ENCODE measurements at places on chromosomes 5 and 9.

DNA sequence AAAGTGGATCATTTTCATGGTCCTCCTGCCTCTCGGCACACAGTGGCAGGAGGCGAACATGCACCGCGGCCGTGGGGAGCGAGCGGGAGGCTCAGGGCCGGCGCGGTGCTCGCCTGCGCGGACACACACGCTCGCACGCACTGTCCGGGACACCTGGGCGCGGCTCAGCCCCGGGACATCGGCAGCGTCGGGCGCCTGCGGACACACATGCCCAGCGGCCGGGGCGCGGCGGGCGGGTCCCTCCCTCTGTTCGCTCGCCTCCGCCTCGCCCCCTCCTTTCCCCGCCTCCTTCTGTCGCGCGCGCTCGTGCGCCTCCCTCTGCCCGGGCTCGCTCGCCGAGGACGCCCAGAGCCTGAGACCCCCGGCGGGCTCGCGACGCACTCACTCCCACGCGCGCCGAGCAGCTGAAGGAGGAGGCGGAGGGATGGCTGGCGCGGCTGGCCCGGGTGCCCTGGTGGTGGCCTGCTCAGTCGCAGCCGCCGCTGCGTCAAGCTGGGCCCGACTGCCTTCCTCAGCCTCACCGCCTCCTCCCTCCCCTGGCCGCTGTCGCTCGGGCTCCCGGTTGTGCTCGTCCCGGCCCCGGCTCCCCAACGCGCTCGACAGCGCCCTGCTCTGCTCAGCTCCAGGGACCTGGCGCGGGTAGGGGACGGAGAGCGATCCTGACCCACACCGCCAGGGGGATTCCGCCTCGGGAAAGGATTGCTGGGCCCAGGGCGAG is at the start of gene FRMD3:
Gene FRMD3, minus strand, starts transcription at position 230 of the 718 bp plus-strand sequence. Its CDS starts 170 bp downstream, at position 60.
- peak; percentile 40 for DNase-seq

- DNase-seq: no peak
Measured at GRCh38 chr5:127447827-127448226, 69.6 kb upstream of the PRRC1 start.

DNA sequence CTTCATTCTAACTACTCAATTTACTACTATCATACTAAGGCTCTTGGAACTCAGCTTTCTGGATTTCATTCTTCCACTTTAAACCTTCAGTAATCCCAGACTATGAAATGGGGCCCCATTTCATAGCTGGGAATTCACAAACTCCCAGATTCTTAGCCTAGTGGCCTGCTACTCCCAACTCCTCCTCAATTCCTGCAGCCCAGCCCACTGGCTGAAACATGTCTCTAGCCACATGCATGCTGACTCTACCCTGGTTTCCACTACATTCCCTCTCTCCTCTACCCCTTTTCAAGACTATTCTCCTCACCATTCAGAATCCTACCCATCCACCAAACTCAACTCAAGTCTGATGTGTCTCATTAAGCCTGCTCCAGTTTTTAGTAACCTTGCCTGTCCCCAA is 370.6 kb downstream of the BNC2 start:
- DNase-seq: no peak

DNA sequence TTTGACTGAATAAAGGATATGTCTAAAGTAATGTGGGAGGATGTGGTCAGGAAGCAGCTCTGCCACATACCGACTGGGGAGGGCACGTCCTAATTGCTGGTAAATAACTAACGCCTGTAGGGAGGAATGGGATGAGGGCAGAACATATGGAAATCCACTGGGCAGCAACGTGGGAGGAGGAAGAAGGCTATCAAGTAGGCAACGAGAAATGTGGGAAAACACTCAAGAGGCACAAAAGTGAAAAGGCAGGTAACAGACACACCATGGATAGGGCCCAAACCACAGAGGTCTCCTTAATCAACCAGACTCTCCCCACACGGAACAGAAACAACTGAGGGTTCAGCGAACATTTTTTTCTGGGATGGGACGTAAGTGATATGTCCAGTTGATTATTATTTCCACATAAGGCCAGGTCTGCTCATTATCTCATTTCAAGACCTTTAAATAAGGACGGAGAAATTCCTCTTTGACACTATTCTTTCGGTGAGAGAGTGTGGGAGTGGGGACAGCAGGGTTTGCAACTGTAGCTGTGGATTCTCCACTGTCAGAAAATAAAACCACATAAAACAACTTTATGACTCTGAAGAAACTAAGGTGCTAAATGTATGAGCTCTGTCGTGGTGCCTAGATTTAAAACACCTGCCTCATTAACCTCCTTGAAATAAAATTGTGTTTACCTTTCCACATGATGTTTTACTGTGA is 17.0 kb downstream of the IARS1 start:
- DNase-seq: no peak

DNA sequence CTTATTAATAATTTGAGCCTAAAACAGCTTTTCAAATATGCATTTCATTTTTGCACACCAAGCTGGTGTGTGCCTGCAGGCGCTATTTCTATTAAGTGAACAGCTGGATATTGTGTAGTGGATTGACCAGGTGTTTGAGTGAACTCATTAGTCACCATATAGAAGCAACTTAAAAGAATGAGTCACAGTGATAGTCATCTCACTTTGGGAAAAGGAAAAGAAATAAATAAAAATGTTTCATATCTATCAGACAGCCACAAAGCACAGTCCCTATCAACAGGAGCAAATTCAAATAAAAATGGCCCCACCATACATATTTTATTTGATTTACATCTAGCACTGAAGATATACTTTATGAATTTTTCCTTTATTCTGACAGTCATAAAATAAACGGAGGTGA is 456.5 kb upstream of the CDH9 start:
- DNase-seq: no peak
